ENCODE measurements at places on chromosomes 4 and X. TPM values are rescaled to one million over a fixed set of nuclear protein-coding genes. Genes with fewer than 3 reads are reported as not detected.

The NKX6-1 gene
- polyA plus RNA-seq, result not detected

The ARHGAP6 gene
- 7.4 TPM for polyA plus RNA-seq

The WDR17 gene
- polyA plus RNA-seq, result 0.70 TPM

The ADAD1 gene
- polyA plus RNA-seq, result not detected

The ABLIM2 gene
- 5.9 TPM for polyA plus RNA-seq

The GRIA3 gene
- polyA plus RNA-seq, result 1.3 TPM

The POU3F4 gene
- not detected for polyA plus RNA-seq

The NSUN7 gene
- 2.0 TPM for polyA plus RNA-seq

The ARSJ gene
- 2.6 TPM for polyA plus RNA-seq

The SLC6A14 gene
- polyA plus RNA-seq, result 0.10 TPM

The S100G gene
- not detected for polyA plus RNA-seq

The MAGEB17 gene
- polyA plus RNA-seq, result not detected

The SHOX gene
- 2.7 TPM for polyA plus RNA-seq

The IBSP gene
- not detected for polyA plus RNA-seq

All from muscle of leg (tissue), 16 donors.